ENCODE measurements at places on chromosomes 13 and 19.
A peak's percentile ranks its signal among the peaks of the same experiment; 100 is the strongest.

GRCh38 chr19:29842471-29843179, 30.8 kb downstream of the CCNE1 start:
- DNase-seq: no peak

GRCh38 chr13:42965281-42965680, 26.8 kb downstream of the EPSTI1 start:
- DNase-seq: no peak

- no peak for DNase-seq
These were observed 194.3 kb upstream of the SOX1 start for GRCh38 chr13:111872475-111873150.

GRCh38 chr13:29959086-29959485, 108.7 kb upstream of the UBL3 start:
- no peak for DNase-seq

GRCh38 chr13:25391932-25392331, 20.2 kb downstream of the ATP8A2 start:
- no peak for DNase-seq

DNA sequence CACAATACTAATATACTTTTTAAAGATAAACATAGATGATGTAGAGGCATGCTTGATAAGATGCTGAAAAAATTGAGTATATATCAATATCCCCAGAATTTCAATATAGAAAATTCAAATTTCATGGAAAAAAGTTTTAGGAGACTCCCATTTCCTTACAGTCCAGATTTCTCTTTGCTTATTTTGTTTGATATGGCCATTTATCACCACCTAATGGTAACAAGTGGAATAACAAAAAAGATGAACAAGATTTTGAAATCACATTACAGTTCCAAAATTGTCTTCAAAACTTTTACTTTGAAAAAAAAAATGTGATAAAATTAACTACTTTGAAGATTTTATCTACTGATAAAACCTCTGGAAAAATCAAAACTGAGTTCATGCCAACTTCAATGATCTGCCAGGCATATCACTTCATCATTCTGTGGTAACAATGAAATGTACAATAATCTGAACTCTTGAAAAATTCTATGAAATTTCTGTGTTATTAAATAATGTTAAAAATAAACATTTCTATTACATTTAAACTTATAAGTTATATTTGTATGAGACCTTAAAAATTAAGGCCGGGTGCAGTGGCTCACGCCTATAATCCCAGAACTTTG, 17.5 kb downstream of the MIPEP start:
- peak; percentile 8 for DNase-seq

GRCh38 chr19:44816301-44816700, 7.4 kb downstream of the BCAM start:
- DNase-seq: no peak

DNA sequence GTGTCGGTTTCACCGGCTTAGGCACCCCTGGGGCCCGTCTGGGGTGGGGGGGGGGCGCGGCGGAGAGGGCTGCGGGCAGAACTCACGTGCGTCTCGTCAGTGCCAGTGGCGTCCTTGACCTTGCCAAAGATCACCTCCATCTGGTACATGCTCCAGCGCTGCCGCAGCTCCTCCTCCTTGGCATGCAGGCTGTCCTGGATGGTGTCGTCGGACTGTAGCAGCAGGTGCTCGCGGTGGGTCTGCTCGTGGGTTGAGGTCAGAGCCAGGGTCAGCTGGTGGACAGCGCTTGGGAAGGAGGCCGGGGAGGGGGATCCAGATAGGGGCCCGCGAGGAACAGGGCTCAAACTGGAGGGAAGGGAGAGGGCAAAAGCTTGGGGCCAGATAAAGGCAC, 4.7 kb upstream of the RGL3 start:
- DNase-seq: peak; percentile 15

GRCh38 chr19:7926021-7926726, at the start of gene CTXN1:
Gene CTXN1 (minus strand): TSS chr19:7926135. CDS start chr19:7925538, 597 bp downstream.
- no peak for DNase-seq

GRCh38 chr13:75660694-75661093, 24.6 kb downstream of the LMO7 start:
- DNase-seq: no peak

- DNase-seq: no peak
These were observed 25.7 kb upstream of the SLC7A1 start for GRCh38 chr13:29621051-29621800.

DNA sequence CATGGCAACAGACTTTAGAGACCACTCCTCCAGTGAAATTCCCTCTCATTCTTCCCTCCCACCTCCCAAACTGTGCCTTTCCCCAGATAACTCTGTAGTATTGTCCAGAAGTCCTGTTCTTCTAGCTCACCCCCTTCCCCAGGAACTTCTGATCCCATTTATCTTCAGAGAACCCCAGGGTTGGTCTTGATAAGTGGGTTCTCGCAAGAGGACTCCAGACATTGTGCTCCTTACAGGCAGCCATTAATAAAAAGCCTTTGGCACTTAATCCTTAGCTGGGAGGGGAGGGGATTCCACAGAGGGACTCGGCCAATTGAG, 1.9 kb downstream of the LTBP4 start:
- no peak for DNase-seq

DNA sequence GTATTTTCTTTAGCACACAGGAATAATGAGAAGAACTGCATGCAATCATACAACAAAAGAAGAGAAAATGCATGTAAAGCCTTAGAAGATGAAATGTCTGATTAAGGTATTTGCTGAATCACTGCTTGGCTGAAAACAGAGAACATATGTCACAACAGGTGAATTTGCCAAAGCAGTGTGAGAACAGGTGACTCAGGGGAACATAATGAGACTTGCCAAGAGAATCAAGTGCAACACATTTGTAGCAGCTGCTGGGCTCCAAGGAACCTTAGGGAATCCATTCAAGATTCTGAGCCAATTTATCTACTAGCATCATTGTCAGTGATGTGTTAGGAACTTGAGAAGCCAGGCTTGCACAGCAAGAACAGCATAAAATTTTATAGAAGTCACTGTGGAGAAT, 273.1 kb downstream of the PCDH20 start:
- no peak for DNase-seq
